ENCODE measurements at places on chromosomes 1 and 21. TPM values are rescaled to one million over a fixed set of nuclear protein-coding genes. Genes with fewer than 3 reads are reported as not detected.

GRCh38 chr1:28510273-28510969 is 4.6 kb downstream of the RCC1 start:
- no peak for DNase-seq

PGLYRP3 gene
- total RNA-seq, result not detected

GRCh38 chr21:19510653-19511052 is 1107.1 kb upstream of the TMPRSS15 start:
- no peak for DNase-seq

DNA sequence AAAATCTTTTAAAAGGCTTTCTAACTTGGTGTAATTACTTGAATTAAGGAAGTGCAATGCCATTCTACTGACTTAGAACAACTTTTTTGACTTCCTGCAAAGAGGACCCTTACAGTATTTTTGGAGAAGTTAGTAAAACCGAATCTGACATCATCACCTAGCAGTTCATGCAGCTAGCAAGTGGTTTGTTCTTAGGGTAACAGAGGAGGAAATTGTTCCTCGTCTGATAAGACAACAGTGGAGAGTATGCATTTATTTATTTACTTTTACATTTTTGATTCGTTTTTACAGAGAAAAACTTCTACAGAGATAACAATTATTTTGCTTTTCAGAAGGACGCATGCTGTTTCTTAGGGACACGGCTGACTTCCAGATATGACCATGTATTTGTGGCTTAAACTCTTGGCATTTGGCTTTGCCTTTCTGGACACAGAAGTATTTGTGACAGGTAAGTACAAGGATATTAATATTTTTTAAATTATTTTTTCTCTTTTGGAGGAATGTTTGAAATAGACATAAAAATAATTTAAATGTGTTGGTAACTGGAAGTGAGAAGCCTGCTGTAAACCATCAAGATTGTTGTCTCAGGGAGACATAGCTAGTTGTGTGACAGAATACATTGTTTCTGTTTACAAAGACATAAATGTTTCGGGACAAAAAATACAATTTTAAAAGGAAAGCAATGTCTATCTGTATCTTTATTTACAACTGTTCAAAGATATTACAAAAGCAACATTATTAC is at the start of gene PTPRC:
Gene PTPRC (plus strand): TSS at position 147 of the 742 bp plus-strand sequence. CDS start 229 bp downstream, at position 376.
- DNase-seq, result no peak

DNA sequence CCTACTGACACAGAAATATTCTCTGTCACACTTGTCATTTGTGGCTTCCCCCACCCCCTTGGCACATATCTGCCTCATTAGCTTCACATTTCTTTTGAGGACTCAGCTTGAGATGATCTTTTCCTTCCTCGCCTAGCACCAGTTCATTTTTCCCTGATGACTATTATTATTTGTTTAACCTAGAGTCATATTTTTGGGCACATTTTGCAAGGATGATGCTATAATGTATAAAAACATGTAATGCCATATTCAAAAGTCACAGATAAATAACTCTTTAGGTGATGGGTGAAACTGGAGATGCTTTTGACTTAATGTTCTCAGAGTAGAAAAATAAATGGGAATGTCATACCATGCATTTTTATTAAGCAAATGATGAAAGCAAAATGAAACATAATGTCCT is 202.7 kb downstream of the BACH1 start:
- DNase-seq, result no peak

DNA sequence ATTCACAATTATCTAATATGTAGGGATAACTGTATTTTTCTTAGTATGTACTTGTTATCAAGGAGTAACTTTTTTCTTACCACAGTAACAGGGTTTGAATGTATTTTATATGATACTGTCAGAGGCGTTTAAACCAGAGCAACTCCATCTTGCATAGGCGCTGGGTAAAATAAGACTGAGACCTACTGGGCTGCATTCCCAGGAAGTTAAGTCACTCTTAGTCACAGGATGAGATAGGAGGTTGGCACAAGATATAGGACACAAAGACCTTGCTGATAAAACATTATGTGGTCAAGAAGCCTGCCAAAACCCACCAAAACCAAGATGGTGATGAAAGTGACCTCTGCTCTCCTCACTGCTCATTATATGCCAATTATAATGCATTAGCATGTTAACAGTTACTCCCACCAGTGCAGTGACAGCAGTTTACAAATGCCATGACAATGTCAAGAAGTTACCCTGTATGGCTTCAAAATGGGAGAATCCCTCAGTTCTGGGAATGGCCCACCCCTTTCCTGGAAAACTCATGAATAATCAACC is 64.8 kb downstream of the RPE65 start:
- DNase-seq, result no peak

GRCh38 chr1:42040159-42040558 is 113.1 kb upstream of the GUCA2B start:
- DNase-seq, result no peak

HSD3B2 gene
- total RNA-seq, result not detected

DNA sequence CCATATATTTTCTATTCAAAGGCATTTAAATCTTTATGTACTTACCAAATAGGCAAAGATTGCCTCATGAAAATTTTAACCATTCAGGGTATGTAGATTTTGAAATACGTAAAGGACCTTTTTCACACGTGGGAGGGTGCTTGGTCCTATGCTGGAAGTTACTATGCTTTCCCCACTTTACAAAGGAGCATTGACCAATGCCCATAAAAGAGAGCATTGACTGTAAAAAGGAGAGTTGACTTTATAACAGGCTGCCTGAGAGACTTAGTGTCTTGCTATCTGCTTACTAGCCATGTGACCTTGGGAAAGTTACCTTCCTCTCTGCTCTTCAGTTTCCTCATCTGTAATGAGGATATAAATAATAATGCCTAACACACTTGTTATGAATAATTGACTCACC is 346.5 kb downstream of the USH2A start:
- DNase-seq, result no peak

DNA sequence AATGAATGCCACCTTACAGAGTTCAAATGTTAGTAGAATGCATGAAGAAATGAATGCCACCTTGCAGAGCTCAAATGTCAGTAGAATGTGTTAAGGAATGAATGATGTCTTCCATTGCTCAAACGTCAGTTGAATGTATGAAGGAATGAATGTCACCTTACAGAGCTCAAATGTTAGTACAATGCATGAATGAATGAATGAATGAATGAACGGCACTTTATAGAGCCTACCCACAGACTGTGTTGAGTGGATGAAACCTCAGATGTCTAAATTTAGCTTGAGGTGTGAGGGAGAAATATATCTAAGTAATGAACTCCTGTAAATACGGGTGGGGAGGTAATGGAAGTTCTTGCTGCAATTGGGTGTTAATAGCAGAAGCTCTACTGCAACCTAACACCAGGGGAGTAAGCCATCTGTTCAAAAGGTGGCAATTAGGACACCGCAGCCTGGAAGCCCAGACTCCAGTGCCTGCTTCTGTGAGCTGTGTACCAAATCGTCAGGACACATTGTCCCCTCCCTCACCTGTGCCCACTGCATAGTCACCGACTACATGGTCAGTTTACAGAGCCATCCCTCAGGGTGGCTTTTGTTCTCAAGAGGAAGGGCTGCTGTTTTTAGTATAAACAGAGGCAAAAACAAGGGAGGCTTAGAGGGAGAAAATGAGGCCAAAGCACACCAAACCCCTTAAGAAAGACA is 26.7 kb downstream of the SUSD4 start:
- no peak for DNase-seq

LIN28A gene
- total RNA-seq, result not detected

- DNase-seq, result no peak
Observed at GRCh38 chr1:15935056-15935950, 40.6 kb downstream of the ZBTB17 start.

DNA sequence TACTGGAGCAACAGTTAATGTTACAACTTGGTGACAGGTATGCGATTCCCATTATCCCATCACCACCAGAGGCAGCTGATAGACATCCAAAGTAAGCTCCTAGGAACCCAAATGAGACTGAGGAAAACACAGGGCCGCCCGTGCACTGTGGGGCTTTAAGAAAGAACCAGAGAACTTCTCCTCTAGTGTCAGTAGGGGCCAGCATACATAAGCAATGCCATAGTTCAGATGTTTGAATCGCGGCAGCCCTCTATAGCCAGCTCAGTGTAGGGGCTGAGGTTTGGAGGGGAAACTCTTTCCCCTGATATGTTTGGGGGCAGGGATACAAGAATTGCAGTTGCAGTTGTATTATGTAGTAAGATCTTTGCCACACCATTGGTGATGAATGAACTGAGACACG is 593.3 kb upstream of the NCAM2 start:
- no peak for DNase-seq

CRYAA gene
- total RNA-seq, result not detected

- no peak for DNase-seq
Observed at GRCh38 chr1:91736715-91737615, 149.0 kb downstream of the TGFBR3 start.

DNA sequence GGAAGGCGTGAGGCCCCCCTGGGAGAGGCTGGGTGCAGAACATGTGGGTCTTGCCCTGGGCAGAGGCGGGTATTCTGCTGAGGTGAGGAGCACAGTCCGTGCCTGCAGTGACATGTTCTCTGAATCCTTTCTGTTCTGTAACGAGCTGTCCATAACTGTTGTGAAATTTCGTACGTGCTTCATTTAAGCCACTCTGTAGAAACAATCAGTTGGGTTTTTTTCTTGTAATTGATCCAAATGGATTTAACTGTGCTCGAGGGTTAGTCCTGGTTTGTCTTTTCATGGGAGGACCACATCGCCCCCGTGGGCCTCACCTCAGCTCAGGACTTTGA is 45.4 kb upstream of the DIP2A start:
- DNase-seq, result no peak

DNA sequence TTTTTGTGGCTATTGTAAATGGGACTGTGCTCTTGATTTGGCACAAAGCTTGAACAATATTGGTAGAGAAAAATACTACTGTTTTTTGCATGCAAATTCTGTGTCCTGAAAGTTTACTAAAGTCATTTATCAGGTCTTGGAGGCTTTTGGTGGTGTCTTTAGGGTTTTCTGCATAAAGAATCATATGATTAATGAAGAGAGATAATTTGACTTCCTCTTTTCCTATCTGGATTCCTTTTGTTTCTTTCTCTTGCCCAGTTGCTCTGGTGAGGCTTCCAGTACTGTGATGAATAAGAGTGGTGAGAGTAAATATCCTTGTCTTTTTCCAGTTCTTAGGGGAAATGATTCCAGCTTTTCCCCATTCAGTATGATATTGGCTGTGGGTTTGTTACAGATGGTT is 1166.7 kb downstream of the NCAM2 start:
- no peak for DNase-seq

DNA sequence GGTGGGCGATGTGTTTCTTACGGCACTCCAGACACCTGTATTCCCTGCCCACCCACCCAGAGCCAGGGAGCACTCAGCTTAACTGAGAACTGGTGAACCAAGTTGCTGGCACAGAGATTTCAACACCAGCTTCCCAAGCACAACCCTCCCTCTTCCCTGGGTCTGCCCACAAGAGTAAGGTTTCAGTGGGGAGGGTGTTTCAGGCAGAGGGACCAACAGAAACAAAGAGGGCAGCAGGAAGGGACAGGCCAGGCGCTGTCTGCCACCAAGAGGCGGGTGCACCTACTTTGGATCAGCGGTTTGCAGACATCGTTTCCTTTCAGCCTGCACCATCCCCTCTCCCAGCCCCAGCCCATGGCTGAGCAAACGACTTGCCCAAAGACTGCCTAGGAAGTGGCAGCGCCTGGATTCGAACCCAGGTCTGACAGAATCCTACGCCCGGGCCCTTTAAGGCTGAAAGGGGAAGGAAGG is 21.9 kb upstream of the ALDH4A1 start:
- no peak for DNase-seq

- no peak for DNase-seq
Observed at GRCh38 chr1:32012709-32013385, 821 bp upstream of the KHDRBS1 start.

DNA sequence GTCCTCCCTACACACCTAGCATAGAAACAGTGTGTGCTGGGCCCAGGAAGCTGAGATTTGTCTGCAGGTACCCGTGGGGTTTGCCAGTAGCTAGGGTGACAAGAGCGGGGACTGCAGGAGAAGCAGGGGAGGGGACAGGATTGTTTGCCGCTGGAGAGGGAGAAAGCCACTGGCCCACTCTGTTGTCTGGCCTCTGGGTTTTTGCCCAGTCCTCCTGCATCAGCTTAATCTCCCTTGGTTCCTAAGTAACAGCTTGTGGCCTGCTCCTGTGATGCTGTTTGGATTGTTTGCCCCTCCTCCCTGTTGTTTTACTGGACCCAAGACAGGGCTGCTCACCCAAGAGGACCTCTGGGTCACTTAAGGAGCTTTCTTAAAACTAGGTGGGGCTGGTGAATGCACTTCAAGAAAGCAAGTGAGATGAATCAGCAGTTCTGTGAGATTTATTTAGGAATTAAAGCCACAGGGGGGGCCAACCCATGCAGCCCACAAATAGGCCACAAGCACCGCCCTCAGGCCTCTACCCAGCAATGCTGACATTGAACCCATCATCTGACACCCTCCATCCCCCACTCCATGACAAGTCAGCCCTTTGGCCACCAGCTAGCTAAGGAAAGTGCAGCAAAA is 142.8 kb downstream of the ZZZ3 start:
- DNase-seq, result no peak

FCMR gene
- 119 TPM for total RNA-seq

GRCh38 chr21:45578176-45578801 is 36.0 kb upstream of the SLC19A1 start:
- DNase-seq, result no peak

DNA sequence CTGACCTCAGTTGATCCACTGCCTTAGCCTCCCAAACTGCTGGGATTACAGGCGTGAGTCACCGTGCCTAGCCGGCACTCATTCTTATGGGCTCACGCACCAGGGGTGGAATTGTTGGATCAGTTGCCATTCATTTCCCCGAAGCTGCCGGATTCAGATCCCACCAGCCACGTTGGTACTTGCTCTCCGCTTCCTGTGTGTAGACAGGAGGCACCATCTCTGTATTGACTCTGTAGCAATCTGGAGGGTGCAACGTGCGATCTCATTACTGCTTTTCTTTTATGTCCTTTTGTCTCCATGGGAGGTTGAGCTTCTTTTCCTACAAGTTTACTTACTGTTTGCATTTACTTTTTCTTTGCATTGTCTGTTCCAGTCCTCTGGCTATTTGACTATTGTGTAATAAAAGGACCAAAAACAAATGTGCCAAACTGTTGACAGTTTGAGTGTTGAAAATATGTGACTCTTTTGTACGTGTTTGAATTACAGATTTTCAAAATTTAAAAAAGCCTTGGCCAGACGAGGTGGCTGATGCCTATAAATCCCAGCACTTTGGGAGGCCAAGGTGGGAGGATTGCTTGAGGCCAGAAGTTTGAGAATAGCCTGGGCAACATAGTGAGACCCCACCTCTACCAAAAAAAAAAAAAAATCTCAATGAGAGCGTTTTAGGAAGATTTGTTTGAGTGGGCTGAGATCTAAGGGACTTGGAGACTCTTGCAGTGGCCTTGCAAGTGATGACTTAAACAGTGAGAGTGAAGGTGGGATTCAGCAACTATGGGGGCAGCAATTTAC is 39.1 kb downstream of the SPSB1 start:
- no peak for DNase-seq

OR14K1 gene
- total RNA-seq, result not detected

GRCh38 chr1:53678507-53678906 is 60.5 kb downstream of the GLIS1 start:
- no peak for DNase-seq

ANKRD34A gene
- 0.42 TPM for total RNA-seq
